ENCODE measurements at places on chromosomes 16 and 17.

DNA sequence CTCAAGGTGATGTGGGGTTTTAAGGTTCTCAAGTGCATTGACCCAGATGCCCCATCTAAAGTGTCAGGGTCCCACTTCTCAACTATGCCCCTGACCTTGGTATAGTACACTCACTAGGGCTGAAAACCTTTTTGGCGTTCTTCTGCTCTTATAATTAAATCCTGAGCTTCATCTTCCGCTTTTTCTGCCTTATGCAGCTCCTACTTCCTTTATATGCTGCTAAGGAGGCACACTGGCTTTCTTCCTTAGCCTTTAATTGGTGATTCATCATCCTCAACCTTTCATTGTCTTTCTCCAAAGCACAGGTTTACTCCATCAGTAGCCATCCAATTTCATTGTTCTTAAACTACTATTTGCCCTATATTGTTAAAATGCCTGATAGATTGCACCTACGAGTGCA, 5.3 kb upstream of the NF1 start:
- no peak for DNase-seq

DNA sequence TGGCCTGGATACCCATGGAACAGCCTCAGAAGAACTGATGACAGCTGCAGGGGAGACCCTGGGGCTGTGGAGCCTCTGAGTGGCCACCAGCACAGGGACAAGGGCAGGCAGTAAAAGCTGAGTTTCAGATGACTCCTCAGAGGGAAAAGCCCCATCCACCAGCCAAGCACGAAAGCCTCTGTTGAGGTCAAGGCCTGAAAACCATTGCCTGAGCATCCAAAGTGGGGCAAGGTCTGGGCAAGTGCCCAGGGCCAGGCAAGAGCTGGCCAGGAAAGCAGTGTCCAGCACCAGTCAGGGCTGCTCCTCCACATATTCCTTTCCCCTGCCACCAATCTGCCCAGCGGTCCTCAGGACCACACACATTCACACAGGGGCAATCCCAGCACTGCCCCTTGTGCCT, 16.4 kb downstream of the ATP6V0D1 start:
- no peak for DNase-seq

GRCh38 chr17:79508291-79508716, 102.5 kb downstream of the RBFOX3 start:
- no peak for DNase-seq

GRCh38 chr16:47016700-47017133, 43.2 kb upstream of the DNAJA2 start:
- DNase-seq = no peak

DNA sequence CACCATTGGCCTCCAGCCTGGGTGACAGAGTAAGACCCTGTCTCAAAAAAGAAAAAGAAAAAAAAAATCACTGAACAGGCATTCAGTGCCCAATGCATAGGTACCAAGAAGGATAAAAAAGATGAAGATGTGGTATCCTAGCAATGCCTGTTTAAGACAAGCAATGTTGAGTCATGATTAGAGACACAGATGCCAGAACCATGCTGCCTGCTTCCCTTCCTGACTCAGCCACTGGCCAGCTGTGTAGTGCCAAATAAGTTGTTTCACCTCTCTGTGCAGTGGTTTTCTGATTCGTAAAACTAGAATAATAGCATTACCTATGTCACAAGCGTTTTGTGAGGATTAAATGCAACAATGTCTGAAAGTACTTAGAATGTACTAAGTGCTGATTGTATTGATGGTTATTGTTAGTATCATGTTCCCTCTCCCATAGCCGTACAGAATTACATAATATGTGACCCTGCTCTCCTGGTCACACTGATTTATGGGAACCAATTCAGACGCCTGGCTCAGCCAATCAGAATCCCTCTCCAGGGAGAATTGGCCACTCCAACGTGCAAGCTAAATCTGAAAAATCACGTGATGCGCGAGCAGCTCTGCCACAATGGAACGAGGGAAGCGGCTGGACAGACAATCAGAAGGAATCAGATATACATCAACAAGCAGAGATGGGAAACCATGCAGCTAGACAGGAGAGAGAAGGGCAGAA, 241.9 kb downstream of the SLC39A11 start:
- DNase-seq = no peak

- no peak for DNase-seq
Observed at GRCh38 chr16:86100205-86101136, 201.5 kb downstream of the IRF8 start.

- no peak for DNase-seq
Observed at GRCh38 chr17:77423589-77424451, 283.1 kb downstream of the SEC14L1 start.

DNA sequence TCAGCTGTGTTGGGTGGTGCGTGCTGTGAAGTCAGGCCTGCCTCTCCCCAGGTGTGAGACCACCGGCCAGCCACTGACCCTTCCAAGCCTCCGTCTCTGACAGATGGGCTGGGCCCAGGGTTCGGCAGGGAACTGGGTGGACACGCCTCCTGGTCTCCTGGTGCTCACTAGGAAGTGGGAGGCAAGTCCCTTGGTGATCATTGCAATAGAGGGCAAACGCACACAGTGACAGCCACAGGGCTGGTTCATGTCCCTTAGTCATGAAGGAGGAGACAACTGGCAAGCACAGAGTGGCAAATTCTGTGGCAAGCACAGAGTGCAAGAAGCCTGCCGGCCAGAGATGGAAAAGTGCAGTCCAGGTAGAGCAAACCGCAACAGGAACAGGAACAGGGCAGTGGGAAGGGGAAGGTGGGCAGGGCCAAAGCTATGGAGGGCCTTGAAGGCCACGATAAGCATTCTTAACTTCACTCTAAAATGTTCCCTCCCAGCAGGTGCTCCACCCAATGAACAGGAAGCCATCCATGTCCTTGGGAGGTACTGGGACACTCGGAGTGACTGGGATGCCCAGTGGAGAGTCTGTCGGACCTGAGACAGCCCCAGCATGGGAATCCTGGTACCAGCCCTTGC, 21.9 kb downstream of the USP7 start:
- DNase-seq = no peak

DNA sequence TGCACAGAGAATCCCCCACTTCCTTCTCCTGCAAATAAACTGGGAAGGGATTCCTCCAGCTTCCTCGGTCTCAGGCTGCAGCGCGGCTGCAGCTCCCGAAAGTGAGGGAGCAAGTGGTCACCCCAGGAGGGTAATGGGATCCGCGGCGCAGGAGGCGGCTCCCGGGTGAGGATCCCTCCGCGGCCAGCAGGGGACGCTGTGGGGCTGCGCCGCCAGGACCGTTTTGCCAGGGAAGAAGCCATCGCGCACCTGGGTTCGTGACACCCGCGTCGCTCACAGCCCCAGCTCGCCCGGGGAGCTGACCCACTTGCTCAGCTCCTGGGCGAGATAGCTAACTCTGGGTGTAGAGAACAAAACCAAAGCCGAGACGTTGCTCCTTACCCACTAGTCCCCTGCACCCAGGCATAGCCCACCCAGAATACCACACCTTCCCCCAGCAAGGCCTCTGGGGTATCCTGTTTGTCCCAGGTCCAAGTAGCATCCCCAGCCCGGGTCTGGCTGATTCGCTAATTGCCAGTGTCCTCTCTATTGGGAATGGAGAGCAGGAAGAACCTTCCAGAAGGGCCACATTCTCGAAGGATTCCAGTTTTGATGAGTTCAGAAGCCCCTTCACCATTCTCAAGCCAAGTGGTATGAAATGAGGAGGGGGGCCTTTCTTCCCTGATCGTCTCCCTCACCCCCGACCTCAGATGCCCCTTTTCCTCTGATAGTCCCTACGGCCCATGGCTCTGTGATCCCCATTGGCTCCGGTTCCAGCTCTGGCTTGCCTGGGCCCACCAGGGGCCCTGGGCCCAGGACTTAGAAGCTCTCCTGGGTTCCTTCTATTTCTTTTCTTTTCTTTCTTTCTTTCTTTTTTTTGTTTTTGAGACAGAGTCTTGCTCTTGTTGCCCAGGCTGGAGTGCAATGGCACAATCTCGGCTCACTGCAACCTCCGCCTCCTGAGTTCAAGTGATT, 14.1 kb downstream of the CYGB start:
- peak; percentile 81 for DNase-seq

- peak; percentile 92 for DNase-seq
Observed at GRCh38 chr17:37710344-37710886, 34.4 kb downstream of the HNF1B start.

GRCh38 chr16:85491798-85492294, 121.3 kb upstream of the GSE1 start:
- no peak for DNase-seq

DNA sequence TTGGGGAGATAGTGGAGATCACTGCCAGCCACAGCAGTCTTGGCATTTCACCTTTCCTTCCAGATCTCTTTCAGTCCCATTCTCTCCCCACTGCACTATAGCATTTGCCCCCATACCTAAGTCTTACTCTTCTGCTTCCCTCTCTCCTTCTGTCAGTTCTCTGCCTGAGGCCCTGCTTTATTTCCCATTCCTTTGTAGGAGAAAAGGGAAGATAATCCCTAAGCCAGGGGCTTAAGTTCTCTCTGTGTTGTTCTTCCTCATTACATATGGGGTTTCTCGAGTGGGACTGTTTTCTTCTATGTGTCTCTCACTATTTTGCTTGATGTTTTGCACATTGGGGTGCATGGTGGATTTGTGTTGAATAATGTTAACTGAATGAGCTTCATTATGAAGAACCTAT, 6.4 kb downstream of the KDM6B start:
- no peak for DNase-seq

DNA sequence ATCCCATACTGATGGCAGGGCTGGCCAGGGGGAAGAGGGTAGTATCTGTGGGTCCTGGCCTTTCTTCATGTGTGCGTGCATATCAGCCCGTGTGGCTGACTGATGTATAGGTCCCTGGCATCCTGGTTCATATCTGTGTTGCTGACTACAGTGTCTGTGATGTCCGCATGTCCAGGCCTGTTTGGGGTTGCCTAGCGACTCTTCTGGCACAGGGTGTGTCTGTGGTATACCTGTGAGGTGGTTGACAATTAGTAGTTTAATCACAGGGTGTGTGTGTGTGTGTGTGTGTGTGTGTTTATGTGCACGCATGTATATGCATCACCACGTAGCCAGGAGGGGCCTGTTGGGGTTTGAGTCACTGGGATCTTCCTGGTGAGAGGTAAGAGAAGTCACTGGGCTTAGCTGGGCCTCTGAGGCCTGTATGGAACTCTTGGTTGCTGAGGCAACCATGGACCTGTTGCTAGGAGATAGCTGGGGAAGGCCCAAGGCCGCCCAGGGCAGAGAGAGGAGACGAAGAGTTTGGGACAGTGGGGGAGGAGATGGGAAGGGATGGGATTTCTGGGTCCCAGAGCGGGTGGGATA, 603 bp upstream of the TMEM95 start:
- no peak for DNase-seq

- no peak for DNase-seq
Observed at GRCh38 chr17:29357821-29358232, 32.3 kb upstream of the TAOK1 start.

GRCh38 chr16:79099716-79100115, 500.8 kb downstream of the MAF start:
- no peak for DNase-seq

DNA sequence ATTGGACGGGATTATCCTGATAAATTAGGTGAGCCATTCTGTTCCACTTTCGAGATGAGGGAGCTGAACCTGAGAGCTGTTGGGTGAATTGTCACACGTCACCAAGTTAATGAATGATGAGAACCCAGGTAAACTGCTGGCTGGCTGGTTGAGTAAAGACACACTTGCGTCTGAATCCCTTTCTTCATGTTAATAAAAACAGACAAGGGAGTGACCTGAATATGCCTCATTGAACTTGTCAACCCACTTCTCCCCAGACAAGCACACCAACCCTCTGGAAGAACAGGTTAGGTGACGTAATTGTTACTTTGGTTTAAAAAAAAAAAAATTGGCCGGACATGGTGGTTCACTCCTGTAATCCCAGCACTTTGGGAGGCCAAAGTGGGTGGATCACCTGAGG, 400.9 kb upstream of the CDH5 start:
- no peak for DNase-seq

GRCh38 chr16:53561101-53561888, 58.3 kb upstream of the AKTIP start:
- DNase-seq = no peak

DNA sequence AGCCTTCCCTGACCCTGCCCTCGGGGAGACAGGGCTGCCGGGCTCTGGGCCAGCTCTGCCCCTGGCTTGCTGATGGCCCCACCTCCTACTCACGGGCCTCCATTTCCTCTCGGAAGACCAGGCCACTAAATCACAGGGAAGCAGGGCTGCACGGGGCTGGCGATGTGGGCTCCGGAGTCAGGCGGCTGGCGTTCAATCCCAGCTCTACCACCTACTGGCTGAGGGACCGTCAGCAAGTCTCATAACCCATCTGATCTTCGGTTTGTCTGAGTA, 113.4 kb downstream of the AMFR start:
- DNase-seq = no peak

DNA sequence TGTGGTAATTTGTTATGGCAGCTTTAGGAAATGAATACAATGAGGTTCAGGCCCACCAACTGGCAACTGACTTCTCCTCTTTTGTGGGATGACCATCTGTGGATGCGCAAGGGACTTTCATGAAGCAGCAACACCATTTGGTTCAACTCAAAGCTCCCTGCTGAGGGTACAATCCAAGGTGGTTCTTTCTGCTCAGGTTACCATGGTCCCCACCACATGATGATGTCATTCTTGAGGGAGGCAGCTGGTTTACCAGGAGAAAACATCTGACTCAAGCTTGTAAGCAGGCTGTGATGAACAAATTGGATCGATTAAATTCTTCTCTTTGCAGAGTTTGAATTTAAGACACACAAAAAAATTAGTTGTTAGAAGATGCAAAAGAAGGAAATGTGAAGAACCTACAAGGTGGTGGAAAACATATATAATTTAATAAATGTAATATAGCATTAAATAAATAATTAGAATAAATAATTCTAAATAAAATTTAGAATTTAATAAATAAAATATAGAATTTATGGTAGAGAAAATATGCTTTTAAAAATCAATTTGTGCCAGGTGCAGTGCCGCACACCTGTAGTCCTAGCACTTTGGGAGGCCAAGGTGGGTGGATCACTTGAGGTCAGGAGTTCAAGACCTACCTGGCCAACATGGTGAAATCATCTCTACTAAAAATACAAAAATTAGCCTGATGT, 67.6 kb upstream of the ANKFN1 start:
- DNase-seq = no peak

GRCh38 chr16:75065149-75065505, 51.5 kb downstream of the LDHD start:
- no peak for DNase-seq

- DNase-seq = no peak
Observed at GRCh38 chr17:81652906-81653771, 3.2 kb downstream of the PDE6G start.
